Spinal cord (tissue), 10 donors: ENCODE measurements at places on chromosomes 16 and 17.

- no peak for DNase-seq
Observed at GRCh38 chr17:75645889-75646637, 12.8 kb downstream of the SMIM5 start.

GRCh38 chr16:63461248-63461841 is 1425.1 kb upstream of the CDH8 start:
- peak; percentile 54 for DNase-seq

DNA sequence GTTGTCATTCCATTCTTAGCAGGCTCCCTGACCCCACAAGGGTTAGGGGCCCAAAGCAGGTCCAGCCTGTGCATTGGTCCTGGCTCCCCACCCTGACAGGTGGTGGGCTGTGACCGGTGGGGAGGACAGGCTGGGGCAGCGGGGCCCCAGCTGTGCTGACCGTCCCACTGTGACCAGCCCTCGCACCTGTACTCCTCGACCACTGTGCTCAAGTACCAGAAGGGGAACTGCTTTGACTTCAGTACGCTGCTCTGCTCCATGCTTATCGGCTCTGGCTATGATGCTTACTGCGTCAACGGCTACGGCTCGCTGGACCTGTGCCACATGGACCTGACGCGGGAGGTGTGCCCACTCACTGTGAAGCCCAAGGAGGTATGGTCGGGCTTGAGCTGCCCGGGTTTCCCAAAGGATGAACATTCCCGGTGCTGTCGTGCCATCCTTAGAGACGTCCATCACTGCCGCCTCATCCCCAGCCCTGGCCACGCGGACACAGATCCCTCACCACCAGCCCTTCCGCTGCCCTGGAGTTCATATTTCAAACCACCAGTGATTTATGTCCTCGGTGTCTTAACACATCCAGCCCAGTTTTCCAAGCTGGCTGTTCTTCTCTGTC is 7.3 kb downstream of the DRC7 start:
- no peak for DNase-seq

DNA sequence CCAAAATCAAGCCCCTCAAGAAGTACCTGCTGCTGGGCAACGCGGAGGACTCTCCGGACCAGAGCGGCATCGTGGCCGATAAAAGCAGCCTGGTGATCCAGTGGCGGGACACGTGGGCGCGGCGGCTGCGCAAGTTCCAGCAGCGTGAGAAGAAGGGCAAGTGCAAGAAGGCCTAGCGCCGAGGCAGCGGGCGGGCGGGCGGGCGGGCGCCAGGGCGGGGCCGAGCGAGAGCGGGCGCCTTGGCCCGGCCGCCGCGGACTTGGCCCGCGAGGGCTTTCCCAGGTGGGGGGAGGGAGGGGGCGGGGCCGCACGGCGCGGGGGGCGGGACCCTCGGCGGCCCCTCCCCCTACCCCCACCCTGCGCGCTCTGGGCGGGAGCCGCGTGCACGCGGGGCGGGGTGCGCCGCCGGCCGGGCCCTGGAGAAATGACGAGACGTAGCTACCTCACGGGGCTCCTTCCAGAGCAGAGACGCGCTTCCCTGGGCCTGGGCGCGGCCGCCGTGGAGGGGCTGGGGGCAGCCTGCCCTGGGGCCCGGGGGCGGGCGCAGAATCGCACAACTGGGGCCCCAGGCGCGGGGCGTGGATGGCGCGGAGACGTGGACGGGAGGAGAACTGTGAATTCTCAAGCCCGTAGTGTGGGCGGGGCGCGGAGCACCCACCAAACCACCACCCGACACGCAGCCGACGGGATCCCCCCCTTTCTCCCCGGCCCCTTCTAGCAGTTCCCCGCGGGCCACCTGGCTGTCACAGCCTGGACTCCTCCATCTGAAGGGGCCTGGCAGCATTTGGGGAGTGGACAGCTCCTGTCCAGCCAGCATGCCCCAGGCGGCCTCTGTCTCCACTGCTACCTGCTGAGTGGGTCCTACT is 218.7 kb downstream of the NTN1 start:
- DNase-seq, result peak; percentile 75

GRCh38 chr16:70158261-70158939 is 15.2 kb upstream of the CLEC18C start:
- DNase-seq, result no peak

DNA sequence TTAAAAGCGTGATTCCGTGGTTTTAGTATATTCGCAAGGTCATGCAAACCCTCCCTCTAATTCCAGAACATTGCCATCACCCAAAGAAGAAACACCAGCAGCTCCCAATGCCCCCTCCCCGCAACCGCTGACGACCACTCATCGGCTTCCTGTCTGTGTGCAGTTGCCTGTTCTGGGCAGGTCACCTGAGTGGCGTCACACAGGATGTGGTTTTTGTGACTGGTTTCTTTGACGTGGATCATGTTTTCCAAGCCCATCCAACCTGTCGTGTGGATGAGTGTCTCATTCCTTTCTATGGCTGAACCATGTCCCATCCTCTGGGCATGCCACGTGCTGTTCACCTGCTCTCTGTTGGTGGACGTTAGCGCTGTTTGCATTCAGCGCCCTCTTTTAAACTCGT is 8.2 kb upstream of the ATP2C2 start:
- no peak for DNase-seq

GRCh38 chr16:81357711-81358260 is 43.0 kb downstream of the GAN start:
- DNase-seq, result no peak
